HTR-8/SVneo (cell line): ENCODE measurements at places on chromosomes 11 and 22.
A peak's percentile ranks its signal among the peaks of the same experiment; 100 is the strongest.

GRCh38 chr11:120532832-120533196 is 21.3 kb downstream of the GRIK4 start:
- no peak for DNase-seq

DNA sequence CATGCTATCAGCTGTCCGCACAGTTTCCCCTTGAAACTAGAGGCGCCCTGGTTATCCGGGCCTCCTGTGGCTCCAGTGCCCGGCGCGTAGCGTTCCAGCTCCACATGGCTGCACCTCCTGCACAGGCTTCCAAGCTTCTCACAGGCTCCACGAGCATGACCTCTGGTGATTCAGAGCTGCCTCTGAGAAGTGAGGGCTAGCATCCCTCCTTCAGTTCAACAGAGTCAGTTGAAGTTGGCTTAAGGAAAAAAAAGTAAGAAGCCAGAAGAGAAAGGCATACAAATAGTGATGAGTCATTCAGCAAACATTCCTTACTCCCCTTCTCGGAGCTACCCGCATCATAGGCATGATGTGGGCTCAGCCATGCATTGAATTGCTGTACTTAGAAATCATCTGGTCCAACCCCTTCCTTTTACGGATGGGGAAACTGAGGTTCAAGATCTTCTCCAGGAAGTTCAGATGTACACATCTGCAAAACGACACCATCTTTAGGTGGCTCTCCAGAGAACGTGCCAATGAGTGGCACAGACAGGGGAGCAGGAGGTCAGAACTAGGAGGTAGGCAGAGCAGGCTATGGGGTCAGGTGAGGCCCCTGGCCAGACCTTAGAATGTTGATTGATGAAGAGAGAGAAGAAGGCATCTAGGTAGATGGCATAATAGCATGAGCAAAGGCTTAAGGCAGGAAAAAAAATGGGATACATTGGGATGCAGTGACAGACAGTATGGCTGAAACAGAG is 216.3 kb upstream of the TBCEL start:
- peak; percentile 90 for DNase-seq

- no peak for DNase-seq
These were observed 18.4 kb upstream of the CABP7 start for GRCh38 chr22:29701155-29701999.

DNA sequence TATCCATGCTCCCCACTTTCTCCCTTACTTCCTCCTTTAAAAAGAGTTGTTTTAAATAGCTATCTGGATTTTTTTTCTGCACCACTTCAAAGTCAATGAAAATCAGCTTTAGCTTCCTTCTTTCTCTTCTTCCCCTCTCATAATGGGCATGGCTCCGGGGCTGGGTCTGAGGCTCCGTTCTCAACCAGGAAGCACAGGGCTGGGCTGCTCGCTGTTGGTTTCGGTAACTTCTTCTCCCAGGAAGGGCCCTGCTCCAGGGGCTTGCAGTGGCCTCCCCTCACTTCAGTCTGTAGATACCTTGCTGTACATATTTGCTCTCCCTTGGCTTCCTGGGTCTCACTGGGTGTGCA is 23.8 kb downstream of the MICAL2 start:
- no peak for DNase-seq

GRCh38 chr11:693415-693831 is 1.6 kb downstream of the DEAF1 start:
- DNase-seq = no peak

DNA sequence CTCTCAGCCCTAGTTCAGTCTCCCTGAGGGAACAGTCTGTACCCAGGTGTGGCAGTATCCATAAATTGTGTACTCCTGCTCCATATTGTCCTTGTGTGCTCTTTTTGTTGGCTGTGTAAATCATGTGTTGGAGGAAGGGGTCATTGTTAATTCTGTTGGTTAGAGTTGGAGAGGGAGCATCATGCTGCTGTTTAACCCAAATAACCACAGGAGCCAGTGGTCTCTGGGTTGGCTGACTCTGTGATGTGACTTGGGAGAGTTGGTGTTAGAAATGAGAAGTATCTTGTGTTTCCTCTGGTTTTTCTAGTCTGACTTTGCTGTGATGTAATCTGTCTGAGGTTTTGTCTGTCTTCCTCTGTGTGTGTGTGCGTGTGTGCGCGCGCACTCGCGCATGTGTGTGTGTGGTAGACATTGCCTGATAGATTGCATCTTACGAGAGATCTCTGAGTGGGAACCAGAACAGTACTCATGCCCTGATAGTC is 30.5 kb downstream of the CTNND1 start:
- no peak for DNase-seq

DNA sequence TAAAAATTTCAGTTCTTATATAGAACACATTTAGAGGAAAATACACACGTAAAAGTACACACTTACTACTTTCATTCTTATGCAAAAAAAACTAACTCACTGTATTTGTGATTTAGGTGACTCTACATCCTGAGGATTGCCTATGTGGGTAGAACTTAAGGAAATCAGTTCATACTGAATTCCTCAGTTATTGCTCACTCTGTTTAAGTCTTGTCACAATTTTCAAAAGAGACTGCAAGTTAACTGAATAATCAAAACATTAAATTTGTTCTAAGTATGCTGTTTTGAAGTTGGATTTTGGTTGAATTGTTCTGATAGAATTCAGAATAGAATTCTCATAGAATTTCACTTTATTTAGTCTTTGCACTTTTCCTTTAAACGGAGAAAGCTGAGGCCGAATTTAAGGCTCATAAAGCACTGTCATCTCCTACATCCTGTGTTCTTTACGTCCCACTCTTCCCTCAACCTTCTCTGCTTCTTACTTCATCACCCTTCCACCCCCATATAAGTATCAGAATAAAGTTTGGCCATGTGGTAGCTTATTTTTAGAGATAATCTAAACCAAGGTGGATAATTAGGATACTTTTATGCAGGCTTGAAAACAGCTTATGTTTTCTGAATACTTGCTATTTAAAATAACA is 59.8 kb downstream of the APOL5 start:
- peak; percentile 41 for DNase-seq

- no peak for DNase-seq
These were observed 127.2 kb upstream of the SYT13 start for GRCh38 chr11:45413156-45413858.

DNA sequence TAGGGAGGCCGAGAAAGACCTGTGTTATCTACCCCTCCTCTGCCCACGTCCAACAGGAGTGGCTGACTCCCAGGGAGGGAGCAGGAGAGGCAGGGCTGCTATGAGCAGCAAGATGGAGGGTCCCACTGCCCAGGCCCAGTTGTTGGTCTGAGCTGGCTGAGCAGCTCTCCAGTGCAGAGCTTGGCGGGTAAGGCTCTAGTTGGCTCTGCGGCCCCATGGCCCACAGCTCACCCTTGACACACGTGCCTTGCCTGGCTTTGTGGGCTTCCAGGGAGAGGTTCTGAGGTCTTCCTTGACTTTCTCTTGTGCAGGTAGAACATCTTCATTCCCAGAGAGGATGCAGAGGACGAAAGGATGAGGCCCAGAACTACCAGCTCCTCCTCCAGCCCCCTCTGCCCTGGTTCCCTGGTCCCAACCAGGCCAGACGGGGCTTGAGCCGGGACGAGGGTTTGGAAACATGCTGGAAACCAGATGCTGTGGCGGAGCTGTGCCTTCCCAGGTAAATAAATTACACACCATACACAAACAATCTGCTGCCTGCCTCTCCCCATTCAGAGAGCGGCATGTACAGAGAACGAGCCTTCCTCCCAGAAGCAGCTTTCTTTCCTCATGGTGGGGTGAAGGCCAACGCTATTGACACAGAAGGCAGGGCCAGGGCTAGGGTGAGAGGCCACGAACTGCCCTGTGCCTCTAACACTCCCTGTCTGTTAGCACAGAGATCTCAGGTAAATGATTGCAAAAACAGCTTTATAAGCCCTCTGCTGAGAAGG is 48.1 kb downstream of the DSCAML1 start:
- no peak for DNase-seq

- peak; percentile 11 for DNase-seq
These were observed 21.0 kb upstream of the MS4A6E start for GRCh38 chr11:60305906-60306619.

- no peak for DNase-seq
These were observed 689 bp downstream of the VSIG2 start for GRCh38 chr11:124751391-124751740.
